T-helper 2 cell treated with Interferon-gamma antibody and Interleukin-4, amounts not matched to agents 5 μg/mL and 100 μg/mL, for 36 hours (primary cell): ENCODE measurements at places on chromosomes 12 and 14.

DNA sequence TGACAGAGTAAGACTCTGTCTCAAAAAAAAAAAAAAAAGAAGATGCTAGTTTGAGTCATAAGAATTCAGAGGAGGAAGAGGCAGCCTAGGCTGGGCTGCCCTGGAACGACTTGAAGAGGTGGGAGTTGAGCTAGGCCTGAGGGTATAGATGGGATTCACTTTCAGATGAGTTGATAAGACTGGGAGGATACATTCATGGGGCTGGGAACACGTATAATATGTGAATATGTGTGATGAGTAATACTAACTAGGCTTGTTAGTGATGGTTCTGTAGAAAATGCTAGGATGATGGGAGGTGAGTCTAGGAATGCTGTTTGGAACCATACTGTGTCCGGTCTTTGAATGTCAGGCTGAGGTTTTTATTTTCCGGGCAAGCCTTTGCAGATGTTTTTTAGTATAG, 9.0 kb downstream of the PLEKHA5 start:
- no peak for DNase-seq

DNA sequence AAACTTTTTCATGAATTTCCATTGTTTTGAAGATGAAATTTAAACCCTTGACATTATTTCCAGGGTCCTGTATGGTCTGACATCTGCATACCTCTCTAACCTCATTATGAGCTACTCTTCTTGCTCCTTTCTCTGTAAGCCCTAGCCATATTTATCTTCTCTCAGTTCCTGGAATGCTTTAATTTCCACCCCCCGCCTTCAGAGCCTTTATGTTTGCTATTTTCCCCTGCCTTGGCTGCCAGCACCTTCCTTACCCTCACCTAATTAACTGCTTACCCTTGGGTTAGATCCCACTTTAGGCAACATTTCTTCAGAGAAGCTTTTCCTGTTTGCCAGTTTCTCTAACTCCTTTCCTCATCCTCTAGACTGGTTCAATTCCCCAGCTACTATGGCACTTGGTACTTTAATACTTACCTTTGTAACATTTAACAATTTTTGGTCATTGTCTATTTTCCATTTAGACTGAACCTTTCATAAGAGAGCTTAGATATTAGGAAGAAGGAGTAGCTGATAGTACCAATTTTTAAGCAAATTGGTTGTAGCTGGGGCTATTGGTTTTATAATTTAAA, 6.0 kb downstream of the STYX start:
- no peak for DNase-seq

DNA sequence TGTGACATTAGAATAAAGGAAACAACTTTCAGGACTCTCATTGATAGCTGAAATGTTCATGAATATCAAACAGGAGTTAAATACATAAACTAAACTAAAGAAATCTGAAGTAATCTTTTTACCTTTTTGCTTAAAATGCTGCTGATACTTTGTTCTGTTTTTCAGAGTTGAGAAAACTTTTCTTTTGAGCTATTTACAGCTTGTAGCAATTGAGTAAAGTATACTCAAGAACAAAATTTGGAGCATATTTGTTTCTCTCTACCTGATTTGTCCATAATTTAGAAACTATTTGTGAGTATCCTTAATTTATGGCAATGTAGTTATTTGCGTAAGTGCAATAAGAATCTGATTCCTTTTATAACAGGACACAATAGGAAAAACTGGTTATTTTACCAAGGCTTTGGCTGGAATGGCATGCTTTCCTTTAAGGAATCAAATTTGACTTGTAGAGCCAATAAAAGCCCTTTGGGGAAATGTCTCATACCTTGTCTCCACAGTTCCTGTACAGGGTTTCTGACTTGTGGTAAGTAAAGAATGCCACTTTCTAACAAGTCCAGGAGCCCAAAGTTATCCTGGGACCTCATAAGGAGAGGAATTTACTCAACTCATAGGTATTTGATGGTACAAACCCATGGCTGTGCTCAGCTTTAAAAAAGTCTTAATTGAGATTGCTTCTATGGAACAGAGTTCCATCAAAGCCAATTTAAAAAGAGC, 195.7 kb downstream of the TMEM117 start:
- DNase-seq = no peak

- no peak for DNase-seq
These were observed 2.7 kb upstream of the SIVA1 start for GRCh38 chr14:104750056-104750752.

- DNase-seq = no peak
These were observed 93.9 kb downstream of the CALM1 start for GRCh38 chr14:90490720-90491050.

DNA sequence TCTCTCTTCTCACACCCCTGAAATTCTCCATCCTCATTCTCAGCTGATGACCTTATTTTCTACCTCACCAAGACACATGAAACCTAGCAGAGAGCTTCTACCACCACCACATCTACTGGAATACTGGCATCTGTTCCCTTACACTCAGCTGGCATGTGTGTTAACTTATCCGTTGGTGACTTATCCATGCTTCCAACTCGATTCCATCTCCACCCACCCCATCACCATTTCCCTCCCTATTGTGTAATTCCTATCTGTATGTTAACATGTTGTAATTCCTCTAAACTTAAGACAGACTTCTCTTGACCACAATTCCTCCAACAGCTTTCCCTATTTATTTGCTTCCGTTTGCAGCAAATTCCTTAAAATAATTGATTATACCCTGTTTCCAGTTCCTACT, 15.4 kb downstream of the C1S start:
- DNase-seq = no peak

DNA sequence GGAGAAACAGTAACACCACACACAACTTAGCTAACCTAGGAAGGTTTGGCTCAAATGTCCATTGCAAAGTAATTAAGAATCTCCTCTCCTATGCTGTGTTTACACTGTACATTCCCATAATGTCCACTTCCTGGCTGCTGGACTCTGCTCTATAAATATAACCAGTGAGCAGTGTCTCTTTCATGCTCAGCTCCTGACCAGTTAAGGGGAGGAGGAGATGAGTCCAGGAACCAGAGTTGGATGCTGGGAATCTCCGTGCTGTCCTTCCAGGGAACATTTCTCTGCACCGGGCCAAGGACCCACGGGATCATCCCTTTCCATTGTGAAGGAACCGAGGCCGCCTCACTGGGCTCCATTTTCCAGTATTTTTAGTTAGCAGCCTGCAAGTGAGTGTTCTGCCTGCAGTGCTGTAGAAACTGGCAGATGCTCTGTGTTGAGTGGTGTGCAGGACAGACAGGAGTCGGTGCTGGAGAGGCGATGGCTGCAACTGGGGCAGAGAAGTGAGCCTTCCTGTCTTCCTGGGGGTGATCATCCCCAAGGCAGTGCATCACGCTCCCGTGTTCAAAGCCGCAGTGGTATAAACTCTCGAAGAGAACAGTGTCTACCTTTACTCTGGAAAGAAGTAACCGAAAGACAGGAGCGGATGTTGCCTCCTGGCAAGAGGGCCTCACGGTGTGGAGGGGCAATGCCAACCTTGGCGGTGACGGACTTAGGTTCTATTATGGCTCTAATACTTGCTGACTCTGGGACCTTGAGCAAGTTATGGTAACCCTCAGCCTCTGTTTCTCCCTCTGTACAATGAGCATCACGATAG, 195.5 kb downstream of the CACNA1C start:
- no peak for DNase-seq
